ENCODE measurements at places on chromosomes 7 and 10.

DNA sequence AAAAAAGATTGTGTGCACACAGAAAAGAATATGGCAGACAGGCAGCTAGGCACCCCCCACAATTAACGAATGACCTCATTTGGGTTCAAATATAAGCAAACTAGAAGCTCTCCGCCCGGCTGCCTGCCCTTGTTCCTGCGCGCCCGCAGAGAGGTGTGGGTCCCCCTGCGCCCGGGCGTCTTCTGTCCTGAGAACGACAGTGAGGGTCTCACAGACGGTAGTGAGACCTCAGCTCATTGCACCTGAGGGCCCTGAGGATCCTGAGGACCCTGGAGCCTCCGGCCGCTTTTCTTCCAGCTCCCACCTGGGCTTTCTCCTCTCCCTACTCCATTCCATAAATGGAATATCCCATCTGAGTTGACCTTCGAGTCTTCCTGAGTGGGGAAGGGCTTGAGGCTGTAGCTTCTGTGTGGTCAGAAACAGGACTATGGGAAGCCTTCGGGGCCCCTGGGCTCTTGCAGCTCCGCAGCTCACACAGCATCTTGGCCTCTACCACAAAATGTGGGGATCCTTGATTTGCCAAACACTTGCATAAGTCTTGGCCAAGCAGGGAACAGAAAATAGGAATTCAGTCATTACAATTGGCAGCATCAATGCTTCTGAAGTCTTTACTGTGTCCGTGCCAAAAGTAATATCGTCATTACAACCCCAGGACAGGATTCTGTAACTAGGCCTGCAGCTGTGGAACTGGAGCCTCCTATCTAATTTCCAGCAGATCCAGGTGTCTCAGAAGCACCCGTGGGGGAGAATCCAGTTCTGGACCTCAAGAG is 43.8 kb downstream of the JAKMIP3 start:
- no peak for DNase-seq

DNA sequence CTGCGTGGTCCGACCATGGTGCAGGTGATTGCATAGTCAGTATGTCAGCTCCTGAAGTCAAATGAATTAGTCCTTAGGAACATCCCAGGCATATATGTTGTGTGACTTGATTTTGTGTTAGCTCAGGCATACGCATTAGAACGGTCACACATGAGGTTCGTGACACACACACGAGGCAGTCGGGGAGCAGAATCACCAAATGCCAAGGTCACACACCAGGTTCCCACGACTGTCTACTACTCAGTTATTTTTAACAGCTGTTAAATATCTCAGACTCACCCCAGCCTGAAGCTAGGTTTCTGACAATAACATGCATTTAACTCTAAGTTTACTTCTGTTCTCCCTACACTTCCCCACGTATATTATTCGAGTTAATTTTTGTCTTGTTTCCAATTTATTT is 54.8 kb downstream of the DYNC2I1 start:
- DNase-seq, result no peak

DNA sequence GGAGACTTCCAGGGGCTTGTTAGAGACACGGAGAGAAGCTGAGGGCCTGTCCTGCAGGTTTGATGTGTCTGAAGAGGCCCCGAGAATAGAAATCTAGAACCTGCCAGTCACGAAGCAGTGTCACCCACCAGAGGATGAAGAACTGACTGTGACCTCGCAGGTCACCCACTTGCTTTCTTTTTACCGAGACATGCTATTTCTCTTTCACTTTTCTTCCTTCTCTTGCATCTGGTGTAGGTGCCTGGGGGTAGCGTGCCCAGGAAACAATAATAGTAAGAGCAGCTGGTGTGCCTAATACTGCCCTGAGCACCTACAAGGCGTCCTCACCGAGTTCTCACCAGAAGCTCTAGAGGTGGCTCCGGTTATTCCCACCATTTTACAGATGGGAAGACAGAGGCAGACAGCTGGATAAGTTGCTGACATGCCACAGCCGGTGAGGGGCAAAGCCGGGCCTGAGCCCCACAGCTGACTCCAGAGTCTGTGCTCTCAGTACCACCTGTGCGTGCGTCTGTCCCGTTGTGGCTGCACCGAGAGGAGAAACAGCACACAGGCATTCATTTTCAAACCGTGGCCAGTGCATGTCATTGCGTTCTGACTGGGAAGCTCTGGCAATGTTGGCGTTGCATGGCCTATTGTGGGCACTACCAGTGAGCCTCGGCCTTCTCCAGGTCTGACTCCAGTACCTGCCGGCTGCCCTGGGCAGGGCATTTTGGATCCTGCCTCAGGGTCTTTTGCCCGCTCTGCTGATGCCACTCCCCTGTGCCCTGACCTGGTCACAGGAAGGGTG is 7.8 kb downstream of the CHST3 start:
- no peak for DNase-seq

- no peak for DNase-seq
These were observed 28.2 kb upstream of the ANK3 start for GRCh38 chr10:60417901-60418300.

- peak; percentile 63 for DNase-seq
These were observed 166.8 kb upstream of the ASAH2 start for GRCh38 chr10:50417886-50418830.

- no peak for DNase-seq
These were observed 49.1 kb downstream of the DOCK4 start for GRCh38 chr7:112157072-112157471.

DNA sequence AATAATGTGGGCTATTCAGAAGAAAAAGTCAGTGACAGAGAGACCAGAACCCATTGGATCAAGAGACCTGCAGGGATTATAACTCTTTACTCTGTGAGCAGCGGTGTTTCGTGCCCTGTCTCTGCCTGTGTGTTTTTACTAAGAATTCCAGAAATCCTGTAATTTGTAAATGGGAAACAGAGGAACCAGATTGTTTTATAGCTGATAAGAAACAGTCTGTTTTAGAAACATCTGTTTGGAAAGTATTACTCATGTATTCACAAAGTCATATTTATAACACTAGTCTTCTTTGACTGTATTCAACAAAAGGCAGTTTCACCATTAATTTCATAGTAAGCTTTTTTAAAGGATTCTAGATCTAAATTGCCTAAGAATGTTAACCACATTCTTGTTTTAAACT is 30.0 kb upstream of the VDAC2 start:
- no peak for DNase-seq

DNA sequence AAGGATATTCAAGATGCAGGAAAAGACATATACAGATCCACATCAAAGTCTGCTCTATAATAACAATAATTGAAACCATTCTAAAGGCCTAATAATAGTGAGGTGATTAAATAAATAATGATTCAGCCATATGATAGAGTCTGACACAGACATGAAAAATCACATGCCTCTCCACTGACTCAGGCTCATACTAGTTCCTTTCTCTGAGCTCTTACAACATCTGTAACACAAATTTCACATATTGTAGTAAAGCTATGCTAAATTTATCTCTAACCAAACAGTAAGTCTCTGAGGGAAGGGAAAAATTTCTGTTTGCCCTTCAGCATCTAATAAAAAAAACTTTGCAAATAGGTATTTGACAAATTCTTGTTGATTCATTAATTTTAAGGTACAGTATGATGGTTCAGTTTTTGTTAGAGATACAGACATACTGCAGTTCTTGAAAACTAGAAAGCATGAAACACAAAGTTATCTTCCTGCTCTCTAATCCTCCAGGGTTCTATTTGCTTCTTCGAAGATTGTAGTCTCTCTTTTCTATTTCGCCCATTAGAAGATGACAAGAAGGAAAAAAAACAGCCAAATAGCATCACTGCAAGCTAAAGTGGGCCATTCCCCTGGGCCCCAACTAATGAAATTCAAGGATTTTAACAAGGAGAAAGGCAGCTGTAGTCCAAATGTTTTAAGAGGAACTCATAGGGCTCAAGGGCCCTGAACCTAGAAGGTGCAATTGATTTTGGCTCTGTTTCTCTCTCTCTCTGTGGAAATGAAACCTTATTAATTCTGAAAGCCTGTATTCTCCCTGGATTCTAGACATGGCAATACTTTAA is 53.9 kb downstream of the CUBN start:
- DNase-seq, result no peak

DNA sequence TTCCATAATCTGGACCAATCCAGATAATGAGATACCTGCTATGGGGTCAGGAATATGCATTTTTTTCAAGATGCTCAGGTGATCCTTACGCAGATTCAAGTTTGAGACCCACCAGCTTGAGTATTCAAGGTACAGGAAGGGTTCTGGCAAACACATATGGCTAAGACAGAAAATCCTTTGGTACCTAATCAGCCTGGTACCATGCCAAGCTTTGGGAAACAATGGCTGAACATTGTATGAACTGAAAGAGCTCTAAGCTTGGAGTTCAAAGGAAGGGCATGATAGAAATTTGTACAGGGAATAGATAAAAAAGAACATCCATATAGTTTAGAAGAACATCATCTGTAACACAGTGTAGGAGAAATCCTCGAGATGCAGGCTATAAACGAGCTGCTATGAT is 382.7 kb downstream of the THSD7A start:
- DNase-seq, result no peak

GRCh38 chr10:93437086-93437945 is 44.8 kb downstream of the MYOF start:
- DNase-seq, result peak; percentile 68

DNA sequence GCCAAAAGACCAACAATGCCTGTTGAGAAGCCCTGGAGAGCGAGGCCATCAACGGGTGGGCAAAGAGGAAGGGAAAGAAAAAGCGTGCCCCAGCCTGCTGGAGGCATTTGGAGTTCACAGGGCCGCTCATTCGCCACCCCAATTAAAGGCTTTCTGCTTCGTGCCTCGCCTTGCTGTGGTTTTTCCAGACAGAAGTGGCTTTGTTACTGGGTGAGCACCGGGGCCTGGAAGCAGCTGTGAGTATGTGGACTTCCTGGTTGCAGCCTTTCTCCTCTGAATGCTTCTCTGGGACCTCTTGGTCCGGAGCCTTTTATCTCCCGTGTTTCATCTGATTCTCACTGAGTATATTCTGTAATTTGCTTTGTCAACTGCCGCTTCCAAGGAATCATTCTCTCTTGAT is 118.1 kb upstream of the EGR2 start:
- DNase-seq, result no peak

GRCh38 chr10:24645784-24646183 is 77.9 kb downstream of the ARHGAP21 start:
- no peak for DNase-seq

DNA sequence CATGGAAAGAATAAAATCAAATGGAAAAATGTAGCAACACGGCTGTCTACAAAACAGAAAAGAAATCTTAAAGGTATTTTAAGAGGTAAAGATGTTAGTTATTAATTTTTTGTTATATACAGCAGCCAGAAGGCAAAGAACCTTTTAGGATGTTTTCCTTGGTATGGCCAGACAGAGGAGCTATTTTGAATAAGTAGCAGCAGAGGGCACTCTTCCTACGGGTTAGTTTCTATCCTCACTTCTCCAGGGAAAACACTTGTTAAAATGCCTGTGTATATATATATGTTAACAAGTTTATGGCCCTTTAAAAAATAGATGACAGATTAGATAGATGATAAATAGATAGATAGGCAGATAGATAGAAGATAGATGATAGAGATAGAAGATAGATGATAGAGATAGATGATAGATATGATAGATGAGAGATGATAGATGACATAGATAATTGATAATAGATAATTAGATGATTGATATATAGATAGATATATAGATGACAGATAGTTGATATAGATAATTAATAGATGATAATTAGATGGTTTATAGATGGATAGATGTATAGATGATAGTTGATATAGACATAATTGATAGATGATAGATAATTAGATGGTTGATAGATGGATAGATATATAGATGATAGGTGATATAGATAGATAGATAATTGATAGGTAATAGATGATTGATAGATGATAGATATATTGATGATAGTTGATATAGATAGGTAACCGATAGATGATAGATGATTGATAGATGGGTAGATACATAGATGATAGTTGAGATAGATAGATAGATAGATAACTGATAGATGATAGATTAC is 57.8 kb upstream of the WIPF3 start:
- DNase-seq, result no peak

DNA sequence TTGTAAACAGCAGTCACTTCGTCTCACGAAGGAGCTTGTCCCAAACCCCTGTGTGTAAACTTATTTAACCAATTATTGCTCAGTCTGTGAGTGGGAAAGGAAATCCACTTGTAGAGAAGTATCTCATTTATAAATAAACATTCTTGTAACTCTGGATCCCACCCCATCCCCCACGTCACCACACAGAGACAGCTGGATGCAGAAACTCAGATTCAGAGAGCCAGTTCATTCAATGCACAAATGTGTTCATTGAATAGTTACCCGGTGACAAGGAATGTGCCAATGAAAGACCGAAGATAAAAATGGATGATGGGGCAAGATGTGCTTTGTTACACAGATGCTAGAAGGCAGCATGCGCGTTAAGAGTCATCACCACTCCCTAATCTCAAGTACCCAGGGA is 8.3 kb upstream of the OCM start:
- DNase-seq, result no peak

- DNase-seq, result no peak
These were observed 84.3 kb downstream of the KCNMA1 start for GRCh38 chr10:77553311-77553710.

DNA sequence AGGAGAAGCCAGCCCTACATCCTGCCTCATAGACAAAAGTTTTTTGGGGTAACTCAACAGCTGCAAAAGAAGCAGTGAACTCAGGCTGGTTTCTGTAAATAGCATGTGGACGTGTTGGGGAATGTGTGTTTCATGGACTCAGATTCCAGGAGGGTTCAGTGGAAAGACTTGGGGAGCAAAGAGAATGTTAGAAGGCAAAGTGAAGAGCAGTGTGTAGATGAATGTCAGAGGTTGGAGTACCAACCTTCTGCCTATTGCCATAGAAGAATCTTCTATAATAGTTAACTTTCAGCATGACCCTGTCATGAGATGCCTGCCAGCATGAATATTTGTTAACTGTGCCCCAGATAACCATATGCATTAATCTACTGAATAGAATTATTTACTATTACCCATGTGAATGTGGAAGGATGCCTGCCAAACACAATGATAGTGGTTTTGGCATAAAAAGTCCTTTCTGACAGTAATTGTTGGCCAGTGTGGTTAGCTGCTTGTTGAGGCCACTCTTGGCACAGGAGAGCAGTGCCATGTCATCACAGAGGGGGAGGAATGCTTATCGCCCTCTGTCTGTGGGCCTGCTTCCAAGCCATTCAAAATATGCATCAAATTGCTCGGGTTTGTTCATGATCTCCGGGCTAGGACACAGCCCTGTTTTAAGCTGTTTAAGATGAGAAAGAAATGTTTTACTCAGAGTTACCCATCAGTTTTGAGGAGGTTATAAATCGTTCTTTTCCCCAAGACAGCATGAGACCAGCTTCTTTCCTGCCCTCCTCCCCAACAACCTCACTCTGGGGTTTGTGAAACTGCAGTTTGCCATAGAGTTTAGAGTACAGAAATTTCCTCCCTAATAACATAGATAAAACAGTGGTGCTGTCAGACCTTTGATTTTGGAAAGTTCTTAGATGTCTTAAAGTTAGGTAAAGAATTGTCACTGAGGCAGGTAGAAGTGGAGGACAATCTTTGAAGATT is 165.3 kb downstream of the WNT2 start:
- no peak for DNase-seq

DNA sequence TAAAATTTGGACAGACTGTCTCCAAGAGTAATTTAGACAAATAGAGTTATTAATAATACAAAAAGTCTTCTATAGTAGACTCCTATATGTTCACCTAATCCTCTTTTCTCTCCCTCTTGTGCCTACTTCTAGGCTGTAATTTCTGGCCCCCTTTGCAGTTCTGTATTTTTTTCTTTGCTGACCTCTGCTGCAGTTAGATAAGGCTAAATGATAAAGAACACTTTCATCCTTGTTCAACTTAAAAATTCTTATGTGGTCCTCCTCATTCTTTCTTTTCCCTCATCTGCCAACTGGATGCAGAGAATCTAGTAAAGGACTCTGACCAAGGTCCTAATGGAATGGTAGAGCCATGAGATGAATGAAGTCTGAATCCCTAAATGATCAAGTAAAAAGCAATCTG is 20.1 kb downstream of the GLCCI1 start:
- DNase-seq, result no peak

Measured in HEK293T (cell line).